ENCODE measurements at places on chromosomes 3 and 15.

DNA sequence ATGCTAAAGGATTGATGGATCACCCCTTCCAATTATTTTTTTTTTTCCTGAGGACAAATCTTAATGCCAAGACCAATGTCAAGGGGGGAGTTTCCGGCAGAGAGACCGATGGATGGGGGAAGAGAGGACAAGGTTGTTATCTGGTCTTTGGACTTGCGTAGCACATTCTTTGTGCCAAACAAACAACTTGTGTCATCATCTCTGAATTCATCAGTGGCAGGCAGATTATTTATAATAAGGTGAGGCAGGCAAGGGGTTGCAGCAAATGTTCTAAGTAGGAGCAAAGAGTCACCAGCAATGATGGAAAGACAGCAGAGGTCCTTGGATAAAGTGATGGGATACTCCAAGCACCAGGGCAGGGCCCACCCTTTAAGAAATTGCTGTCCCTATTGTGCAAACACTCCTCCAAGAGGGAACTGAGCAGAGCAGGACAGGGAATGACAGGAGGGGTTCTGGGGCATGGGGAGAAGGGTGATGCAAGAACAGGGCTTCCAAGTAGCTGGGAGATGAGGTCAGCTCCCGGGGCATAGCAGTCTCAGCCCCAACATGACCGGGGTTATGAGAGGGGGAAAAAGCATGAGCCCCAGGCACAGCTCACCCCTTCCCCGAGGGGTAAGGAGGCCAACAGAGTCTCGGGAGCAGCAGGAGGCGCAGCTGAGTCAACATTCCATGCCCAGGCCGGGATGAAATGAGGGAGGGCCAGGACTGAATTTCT lies 57.4 kb downstream of the ANXA2 start:
- ATAC-seq: peak; percentile 57

GRCh38 chr15:74982183-74982582 lies 13.2 kb upstream of the SCAMP5 start:
- no peak for ATAC-seq

DNA sequence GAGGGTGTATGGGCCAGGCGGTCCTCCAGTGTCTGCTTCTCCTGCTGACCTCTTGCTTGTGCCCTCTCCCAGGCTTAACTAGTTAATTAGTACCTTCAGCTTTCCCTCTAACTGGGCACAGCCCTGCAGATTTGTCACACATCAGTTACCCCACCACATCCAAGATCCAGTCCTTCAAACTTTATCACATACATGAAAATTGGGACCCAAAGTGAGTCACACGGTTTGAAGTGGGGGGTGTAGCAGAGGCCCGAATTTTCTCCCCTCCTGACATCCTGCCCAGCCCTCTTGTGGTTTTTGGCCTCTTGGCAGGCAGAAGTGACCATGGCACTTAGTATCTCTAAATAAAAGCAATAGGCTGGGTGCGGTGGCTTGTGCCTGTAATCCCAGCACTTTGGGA lies 3.9 kb downstream of the MAPKAPK3 start:
- no peak for ATAC-seq

DNA sequence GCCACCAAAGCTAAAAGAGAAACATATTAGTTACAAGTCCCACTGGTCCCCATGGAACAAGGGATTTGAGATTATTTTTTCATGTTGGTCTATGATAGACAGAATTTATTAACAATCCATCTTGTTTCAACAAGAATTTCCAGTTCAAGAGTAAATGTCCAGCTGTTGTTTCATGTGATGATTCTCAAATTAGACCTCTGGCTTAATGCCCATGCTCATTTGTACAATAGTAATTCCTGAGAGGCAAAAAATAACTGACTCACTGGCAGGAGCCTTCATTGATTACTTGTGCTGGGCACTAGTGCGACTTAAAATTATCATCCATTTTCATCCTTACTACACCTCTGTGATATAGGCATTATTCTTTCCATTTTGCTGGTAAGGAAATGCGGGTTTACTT lies 171.3 kb downstream of the ITPR1 start:
- ATAC-seq: no peak

- no peak for ATAC-seq
These were observed 511.1 kb upstream of the UBE2E2 start for GRCh38 chr3:22691856-22692628.

GRCh38 chr3:147618691-147619090 lies 209.5 kb downstream of the ZIC1 start:
- ATAC-seq: no peak

DNA sequence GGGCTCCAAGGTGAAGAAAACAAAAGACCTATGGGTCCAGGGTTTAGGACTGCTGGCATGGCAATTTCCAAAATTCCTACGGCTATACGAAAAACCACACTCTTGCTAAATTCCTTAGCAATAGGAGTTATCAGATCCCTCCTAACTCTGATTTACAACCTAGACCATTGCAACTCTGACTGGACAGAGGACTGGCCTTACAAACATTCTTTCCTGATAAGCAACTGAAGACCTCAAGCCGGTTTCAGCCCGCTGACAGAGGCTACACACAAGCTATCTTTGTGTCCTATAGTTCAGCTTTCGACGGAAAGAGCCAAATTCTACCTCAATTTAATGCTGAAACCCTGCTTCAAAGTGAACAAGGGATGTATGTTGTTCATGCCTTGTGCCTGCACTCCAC lies 38.3 kb upstream of the AGBL1 start:
- no peak for ATAC-seq

DNA sequence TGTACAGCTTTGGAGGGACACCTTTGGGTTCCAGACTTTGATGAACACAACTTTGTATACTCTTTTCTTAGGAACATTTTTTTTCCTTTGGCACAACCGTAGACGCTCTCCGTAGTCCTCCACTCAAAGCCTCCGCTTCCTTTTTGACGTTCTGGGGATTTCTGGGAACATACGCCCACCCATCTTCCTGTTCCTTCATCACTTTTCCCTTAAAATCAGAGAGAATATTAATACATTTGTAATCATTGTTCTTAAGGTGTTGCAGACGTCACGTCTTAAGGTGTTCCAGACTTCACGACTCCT lies 405 bp upstream of the SPG21 start:
- peak; percentile 38 for ATAC-seq

GRCh38 chr3:182603501-182603900 lies 189.8 kb upstream of the ATP11B start:
- no peak for ATAC-seq

- ATAC-seq: no peak
These were observed 41.4 kb downstream of the ROBO2 start for GRCh38 chr3:77081240-77081661.

- ATAC-seq: no peak
These were observed 184.6 kb downstream of the ATP10A start for GRCh38 chr15:25678500-25678855.

DNA sequence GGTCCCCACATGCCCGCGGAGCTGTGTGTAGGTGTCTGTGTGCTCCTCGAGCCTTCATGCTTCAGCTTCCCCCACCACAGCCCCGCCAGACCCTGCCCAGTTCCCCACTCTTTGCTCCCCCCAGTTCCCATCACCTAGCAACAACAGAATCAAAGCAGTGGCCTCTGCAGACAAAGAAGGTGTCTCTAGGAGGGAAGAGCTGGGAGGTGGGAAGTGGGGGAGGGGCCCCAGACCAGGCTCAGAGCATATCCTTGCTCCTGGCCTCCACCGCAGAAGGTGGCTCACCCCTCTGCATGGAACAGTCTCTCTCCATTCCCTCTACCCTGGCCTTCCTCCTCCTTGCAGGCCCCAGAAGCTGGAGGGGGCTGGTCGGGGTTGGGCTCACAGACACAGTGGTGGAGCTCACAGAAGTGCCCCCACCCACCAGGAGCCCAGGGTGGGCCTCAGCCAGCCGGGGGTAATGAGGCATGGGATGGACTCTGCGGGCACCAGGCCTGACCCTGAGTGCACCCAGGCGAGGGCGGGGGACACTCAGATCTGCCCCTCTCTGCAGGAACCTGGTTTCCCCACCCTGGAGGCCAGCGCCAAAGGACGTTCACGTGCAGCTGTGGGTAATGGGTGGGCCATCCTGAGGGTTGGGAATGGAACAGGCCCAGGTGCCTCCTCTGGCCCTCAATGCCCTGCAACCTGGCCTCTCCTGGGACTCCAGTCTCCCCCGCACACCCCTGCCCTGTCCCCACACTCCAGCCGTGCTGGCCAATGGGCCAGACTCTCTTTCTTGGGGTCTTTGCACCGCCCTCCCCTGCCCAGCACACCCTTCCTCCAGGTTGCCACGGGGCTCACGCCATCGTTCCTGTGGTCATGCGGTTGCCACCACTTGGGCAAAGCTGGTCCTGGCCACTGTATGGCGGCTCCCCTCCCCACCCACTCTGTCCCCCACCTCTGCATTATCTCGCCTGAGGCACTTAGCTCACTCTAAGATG lies 53.4 kb downstream of the TPRA1 start:
- ATAC-seq: no peak

DNA sequence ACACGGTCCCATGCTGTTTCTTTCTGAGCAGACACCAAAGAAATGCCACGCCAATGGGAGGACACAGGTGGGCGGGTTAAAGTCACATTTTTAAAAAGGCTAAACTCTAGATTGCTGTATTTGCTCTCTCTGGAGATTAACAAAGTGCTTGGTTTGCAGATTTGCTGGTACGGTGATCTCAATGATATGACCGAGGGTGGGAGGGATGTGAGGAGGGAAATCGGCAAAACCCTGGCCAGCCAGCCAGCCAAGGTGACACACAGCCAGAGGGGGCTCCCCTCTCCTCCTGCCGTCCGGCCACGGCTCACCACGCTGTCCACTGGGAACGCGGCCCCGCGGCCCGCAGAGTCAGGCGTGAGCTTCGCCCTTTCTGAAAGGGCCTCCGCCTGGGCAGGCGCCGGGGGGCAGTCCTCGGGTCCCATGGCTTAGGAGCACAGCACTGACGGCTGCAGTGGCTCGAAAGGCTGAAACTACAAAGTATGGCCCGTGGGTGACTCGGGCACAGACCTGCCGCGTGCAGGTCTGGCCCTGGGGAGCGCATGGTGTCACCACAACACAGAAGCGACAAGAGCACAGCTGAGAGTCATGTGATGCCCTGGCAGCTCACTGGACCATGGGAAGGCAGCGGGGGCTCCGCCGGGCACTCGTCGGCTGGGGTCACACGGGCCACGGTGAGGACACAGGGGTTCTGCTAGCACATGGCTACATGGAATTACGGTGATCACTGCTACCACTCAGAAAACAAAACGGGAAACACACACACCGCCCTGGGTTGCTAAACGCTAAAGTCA lies 57.8 kb upstream of the RPL32 start:
- ATAC-seq: no peak

GRCh38 chr3:189282189-189282588 lies 110.4 kb downstream of the TPRG1 start:
- ATAC-seq: no peak

- no peak for ATAC-seq
These were observed 33.9 kb upstream of the LCTL start for GRCh38 chr15:66599536-66600239.

- ATAC-seq: no peak
These were observed 126.8 kb downstream of the IL20RB start for GRCh38 chr3:137084586-137084985.

DNA sequence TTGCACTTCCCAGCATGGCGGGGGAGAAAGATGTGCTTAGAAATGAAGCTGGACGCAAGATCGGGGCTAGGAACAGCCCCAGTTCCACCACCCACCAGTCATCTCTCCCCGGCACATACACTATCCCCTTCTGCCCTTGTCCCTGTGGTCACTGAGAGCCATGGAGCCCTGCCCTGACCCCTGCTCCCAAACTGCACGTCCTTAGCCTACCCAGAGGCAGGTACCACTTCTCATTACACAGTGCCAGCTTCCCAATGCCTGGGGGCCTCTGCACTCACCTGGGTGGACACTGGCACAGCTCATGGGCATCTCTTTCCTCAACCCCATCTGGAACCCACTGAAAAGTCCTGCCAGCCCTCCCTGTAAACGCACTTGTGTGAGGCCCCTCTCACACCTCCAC lies 139.3 kb upstream of the PRR20G start:
- ATAC-seq: no peak

- peak; percentile 79 for ATAC-seq
These were observed at the start of gene SHF for GRCh38 chr15:45187894-45188830. Gene SHF, minus strand, starts transcription at chr15:45187966. Its CDS starts 15 bp downstream, at chr15:45187951.

- no peak for ATAC-seq
These were observed 311.4 kb downstream of the EPHB1 start for GRCh38 chr3:135106445-135106844.

DNA sequence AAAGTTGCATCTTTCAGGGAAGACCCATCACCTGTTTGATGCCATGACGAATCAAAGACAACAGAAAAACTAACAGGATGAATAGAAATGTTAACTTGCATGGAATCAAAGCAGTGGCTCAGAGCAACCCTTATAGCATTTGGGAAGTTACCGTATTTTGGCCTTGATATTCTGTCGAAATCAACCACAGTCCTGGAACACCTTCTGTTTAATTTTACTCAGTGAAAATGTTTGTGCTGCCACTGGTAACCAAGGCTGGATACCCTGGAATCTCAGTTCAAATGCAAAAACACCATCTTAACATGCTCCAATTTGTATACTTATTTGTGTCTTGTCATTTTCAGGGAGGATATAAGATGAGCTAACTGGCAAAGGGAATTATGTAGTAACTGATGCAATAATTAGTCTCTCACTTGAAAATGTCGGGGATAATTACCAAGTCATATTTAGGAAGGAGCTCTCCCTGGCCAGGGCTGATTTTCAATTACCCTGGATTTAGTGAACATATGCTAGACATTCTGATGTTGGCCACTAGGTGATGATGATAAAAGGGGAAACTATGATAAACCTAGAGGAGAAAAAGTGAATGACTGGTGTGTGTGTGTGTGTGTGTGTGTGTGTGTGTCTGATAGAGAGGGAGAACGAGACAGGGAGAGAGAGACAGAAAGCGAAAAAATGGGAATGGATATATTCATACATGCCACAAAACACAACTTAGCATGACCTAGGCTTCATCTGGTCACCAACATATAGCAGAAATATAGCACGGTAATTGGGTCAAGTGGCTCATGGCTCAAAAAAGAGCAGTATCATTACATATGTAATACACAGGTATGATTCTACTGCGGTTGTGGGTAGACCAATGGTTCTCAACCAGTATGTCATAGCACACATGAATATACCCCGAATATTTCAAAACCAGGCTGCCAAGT lies 19.0 kb upstream of the PRICKLE2 start:
- ATAC-seq: no peak

- ATAC-seq: no peak
These were observed 25.4 kb downstream of the SYNM start for GRCh38 chr15:99130314-99130713.

DNA sequence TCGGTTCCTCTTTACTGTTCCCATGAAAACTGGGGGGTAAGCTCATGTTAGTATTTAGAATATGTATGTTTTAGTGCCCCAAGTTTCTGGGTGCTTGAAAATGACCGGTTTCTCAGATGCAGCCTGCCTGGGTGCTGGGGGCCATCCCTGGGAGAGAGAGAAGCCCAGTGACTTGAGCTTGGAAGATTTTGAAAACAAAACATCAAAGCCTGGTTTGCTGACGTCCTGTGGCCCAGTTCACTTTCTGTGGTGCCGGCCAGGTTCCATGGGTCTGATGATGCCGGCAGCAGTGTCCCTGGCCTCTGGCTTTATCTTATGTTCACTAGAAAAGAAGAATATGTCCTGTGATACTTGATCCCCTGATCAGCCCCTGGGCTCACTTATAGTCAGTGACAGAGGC lies 17.1 kb downstream of the APBA2 start:
- no peak for ATAC-seq
